Aorta (tissue), 5 donors: ENCODE measurements at places on chromosomes 2 and 18.

DNA sequence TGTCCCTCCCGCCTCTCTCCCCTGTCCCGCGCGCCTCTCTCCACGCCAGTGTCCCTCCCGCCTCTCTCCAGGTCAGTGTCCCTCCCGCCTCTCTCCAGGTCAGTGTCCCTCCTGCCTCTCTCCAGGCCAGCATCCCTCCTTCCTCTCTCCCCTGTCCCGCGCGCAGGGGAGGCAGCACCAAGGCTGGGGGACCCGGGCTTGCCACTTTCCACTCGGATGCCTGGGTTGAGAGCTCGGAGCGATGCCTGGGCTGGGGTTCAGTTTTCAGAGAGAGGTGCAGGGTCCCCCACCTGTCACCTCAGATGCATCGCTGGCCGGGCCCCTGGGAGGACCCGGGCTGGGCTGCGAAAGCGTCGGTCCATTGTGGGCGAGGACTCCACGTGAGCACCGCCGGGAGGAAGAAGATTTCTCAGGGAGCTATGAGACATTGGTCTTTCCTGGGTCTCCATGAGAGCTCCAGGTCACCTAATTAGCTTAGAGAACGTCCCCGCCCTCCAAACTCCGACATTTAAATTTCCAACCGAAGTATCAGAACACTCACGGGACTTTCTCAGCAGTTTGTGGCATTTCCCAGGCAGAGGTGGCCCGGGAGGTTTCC is 2.1 kb downstream of the FBLN7 start:
- DNase-seq = no peak

DNA sequence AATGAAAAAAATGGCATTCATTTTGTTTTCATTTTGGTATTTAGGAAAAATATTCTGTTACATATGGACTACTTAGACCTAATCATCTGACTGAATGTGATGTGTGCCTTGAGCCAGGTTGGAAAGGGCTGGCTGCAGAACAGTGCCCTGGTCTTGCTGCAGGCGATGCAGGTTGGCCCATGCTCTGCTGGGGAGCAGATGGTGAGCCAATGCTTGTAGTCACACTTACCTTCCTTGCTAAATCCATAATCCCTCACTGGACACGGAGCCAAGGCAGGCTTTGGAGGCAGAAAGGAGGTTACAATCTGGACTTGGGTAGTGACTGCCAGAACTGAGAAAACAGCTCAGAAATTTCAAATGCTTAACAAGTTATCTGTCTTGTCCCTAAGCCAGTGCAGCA is 228.7 kb downstream of the ARHGAP15 start:
- no peak for DNase-seq

DNA sequence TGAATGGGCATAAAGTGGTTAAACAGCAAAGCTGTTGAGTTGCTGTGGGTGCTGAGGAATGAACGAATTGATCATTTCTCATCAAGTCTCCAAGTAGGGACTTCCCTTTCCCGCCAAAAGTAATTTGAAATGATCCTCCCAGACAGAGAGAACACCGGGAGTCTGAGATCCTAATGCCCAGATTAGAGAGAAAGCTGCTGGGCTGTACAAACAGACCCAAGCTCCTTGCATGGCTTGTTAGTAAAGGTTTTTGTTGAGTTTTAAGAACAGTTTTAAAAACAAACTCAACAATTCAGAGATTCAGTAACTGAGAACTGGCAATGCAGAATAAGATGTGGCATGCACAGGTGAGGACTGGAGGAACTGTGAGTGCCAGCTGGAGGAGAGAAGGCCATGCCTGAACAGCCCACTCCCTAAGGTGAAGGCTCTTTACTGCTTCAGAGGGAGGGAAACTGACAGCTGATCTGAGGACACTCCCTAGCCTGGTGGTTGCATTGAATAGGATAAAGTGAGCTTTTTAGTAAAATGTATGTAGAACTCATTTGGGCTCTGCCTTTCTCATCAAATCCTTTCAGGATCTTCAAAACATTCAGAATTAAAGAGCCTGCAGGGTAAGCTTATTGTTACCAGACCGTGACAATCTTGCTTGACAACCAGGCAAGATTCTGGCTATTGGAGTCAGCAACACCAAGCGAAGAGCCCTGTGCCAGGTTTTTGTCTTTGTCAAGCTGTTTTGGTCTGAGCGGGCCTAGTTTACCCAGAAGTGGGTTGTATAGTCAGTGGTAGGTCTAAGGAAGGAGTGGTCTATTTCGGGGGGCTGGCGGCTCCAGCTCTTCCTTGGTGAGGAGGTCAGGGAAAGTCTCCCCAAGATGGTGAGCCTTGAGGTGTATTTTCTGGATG is 63.2 kb upstream of the IGFBP5 start:
- no peak for DNase-seq

- no peak for DNase-seq
These were observed 304.6 kb upstream of the LYPD1 start for GRCh38 chr2:132974467-132975095.

- DNase-seq = no peak
These were observed 181.4 kb downstream of the OSR1 start for GRCh38 chr2:19176977-19177376.

GRCh38 chr18:49517483-49517882 is 30.4 kb upstream of the C18orf32 start:
- DNase-seq = no peak

- no peak for DNase-seq
These were observed 1.2 kb downstream of the GALNT5 start for GRCh38 chr2:157258520-157259326.

DNA sequence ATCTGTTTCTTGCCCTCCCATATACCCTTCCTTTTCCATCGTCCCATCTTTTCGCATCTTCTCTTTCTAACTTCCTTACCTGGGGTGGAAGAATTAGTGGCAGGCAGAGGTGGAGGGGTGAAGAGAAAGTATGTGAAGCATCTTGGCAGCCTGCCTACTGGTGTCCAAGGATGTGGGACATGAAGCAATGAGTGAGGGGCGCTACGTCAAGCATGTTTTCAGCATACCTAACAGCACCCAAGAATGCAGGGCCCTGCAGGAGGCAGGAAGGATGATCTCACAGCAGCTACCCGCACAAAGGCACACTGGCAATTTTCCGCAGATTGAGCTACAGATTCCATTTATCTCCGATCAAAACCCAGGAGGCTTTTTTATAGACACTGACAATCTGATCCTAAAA is 42.2 kb downstream of the METTL4 start:
- DNase-seq = no peak

DNA sequence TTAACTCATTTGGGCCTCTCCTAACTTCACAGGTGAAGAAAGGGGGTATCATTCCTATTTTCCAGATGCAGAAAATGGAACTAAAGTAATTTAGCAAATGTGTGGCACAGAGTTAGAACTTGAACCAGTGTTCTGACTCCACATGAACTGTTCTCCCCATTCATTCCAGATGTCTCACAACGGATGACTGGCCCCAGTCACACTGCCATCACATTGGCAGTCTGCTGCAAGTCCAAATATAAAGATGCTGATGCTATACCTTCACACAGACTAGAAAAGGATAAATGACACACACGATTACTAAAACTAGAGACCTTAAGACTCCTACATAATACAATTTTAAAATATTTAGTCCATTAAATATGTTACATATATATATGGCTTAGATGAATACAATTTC is 195.7 kb downstream of the NBAS start:
- DNase-seq = no peak

GRCh38 chr2:178730049-178730448 is 77.2 kb downstream of the TTN start:
- DNase-seq = no peak

DNA sequence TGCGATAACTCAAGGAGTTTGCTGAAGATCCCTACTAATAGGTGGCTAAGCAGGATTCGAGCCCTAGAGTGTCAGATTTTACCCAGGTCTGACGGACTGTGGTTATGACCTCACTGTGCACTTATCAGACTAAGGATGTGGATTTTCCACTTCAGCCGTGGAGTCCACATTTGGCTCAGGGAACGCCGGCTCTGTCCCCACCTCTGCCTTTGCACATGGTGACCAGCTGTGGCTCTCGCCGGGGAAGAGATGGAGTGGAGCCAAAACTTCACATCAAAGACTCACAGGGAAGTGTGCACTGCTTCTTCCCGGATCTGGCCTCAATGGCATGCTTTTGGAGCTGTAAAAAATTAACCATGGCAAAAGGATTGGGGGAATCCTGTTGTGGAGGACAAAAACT is 249.3 kb upstream of the APCDD1 start:
- DNase-seq = no peak

GRCh38 chr2:238501311-238501710 is 74.6 kb downstream of the ASB1 start:
- no peak for DNase-seq

DNA sequence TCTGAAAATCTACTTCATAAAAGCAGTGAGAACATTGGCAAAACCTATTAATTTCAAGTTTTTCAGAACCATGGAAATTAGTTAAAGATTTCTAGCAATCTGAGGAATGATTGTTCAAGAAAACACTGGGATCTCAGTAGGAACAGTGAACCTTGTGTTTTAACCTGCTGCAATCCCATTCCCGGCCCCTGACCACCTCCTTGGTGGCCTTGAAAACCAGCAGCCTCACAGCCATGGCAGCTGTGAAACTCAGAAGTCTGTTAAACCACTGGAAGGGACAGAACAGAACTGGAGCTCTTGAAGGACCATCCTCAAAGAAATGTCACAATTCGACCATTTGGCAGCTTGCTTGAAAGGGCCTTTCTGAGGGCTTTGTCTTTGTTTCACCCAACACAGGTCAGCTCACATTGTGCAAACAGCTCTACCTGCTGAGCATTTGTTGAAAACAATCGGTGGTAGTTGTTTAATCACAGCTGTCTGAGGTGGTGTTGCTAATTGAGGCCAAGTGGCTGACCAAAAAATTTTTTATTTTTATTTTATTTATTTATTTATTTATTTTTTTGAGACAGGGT is 25.8 kb downstream of the NEDD4L start:
- no peak for DNase-seq

DNA sequence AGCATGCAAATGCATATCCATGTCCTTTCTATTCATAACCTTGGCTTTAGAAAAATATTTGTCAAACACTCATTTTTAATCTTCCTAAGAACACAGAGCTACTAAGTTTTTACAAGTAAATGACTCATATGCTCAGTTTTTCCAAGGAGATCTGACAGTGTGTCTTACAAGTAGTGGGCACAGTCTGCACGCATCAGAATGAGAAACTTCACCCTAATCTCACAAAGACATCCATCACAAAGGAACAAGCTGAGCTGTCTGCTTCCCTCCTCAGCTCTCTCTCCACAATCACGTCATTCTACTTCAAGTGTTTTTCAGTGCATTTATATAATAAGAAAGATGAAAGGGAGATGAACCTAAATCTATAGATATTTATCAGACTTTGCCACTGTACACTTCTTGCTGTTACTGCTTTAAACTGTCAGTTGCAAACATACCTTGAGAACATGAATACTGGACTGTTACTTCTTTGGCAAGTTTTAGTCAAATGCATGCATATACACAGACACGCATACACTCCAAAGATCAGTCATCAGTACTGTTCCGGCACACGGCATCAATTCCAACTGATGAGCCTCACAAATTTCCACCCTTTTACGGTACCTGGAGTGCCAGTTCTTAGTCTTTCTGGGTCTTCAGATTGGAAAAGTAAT is 75.7 kb downstream of the RBMS1 start:
- DNase-seq = no peak

DNA sequence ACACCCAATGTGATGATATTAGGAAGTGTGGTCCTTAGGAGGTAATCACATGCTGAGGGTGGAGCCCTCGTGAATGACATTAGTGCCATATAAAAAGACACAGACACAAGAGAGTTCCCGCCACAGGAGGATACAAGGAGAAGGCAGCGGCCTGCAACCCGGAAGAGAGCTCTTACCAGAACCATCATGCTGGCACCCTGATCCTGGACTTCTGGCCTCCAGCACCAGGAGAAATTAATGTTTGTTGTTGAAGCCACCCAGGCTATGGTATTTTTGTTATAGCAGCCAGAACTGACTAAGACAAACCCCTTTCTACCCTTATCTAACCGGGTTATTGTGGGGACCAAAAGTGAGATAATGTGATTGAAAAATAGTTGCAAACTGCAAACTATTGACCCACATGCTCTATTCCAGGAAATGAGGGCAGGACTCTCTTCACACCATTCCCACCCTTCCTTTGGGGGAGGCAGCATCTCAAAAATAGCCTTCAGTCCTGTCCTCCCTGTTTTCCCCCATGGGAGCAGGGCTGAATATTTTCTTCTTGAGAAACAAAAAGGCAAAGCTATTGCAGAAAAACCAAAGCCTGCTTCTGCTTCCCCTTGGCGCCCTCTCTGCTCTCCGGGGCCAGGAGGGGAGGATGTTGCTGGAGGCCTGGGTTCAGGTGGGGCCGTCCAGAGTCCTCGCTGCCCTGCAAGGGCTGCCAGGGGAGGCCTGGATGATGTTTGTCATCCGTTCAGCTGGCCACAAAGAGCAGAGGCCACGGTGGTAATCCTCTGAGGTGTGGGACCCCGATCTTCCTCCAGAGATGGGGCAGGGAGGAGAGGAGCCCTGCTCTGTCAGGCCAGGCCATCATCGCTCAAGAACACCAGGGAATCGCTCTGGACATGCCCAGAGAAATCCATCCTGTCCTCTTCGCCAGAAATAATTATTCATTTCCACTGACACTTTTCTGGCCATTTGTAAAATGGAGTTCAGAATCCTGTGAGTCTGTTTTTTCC is 73.8 kb upstream of the HAAO start:
- no peak for DNase-seq

GRCh38 chr18:58009166-58009565 is 34.9 kb upstream of the NEDD4L start:
- DNase-seq = no peak

GRCh38 chr2:120741571-120742561 is 6.2 kb downstream of the GLI2 start:
- no peak for DNase-seq

DNA sequence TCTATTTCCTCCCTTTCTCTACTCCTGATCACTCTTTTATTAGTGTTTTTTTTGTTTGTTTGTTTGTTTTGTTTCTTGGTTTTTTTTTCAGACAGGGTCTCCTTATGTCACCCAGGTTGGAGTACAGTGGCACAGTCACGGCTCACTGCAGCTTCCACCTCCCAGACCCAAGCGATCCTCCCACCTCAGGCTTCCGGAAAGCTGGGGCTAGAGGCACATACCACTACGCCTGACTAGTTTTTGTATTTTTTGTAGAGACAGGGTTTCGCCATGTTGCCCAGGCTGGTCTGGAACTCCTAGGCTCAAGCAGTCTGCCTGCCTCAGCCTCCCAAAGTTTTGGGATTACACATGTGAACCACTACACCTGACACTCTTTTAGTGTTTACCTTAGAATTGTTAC is 122.3 kb downstream of the ATL2 start:
- no peak for DNase-seq

DNA sequence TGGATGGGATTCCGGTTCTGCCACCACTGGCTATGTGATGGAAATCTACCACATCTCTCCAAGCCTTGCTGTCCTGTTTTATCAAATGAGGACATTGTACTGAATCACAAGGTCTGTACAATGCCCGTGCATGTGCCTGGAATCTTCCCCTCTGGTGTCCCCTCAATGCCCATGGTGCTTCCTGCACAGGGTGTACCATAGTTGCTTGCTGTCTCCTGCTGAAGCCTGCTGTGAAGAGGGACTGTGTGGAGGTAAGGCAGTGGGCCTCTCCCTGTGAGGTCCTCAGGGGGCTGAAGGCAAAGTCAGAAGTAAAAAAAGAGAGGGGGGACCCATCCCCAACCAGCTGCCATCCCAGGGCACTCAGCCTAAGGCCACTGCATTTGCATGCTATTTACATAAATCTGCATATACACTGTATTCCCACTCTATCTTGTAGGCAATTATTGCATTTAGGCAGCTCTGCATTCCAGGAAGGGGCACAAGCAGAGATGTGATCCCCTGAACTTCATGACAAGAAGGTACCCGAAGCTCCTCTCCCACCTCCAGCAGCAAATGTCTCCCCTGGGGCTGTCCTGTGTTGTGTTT is 9.1 kb upstream of the STEAP3 start:
- DNase-seq = no peak
